ENCODE measurements at places on chromosomes 13 and 19.

- DNase-seq: no peak
Measured at GRCh38 chr13:49134305-49134704, 85.8 kb upstream of the MLNR start.

DNA sequence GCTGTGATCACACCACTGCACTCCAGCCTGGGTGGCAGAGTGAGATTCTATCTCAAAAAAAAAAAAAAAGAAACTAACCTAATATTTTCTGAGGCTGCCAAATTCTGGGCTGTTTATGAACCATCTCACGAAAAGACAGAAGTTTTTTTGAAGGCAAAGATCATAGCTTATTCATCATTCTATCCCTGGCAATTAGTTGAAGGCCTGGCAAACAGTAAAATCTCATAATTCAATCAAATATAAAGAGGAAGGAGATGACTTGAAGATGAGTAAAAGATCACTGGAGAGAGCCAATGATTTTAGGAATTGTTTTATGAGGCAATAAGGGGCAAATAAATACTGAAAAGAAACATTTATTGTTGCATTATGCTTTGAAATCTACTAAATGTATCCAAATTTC lies 216.5 kb downstream of the DCLK1 start:
- no peak for DNase-seq

DNA sequence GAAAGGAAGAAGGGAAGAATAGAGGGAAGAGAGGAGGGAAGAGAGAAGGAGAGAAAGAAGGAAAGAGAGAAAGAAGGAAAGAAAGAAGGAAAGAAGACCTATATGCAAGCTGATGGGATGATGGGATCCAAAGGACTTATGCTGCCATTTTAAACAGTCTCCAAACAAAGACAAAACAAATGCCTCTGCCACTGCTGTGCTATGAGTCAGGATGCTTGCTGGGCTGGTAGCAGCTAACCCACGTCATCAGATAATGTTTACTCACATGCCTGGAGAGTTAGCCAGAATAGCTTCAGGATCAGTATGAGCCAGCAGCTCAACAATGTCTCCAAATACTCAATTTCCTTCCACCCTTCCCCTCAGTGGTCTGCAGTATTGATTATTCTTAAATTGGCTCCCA lies 12.0 kb upstream of the ZNF274 start:
- DNase-seq: no peak

DNA sequence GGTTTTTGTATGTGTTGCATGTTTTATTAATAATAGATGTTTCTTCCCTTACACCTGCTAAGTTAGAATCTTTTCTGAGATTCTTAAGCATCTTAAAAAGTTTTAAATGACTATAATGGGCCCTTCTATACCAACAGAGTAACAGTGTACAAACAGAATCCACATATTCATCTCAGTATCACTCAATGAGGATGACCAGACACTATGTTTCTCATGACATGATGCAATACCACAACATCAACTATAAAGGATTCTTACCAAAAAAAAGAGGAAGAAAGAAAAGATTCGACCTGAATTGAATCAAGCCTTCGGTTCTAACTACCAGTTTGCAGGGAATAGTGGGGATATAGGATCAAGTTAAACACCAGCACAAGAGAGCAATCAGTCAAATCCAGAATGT lies 56.5 kb downstream of the INTS6 start:
- no peak for DNase-seq

GRCh38 chr19:41932720-41933332 lies 4.6 kb upstream of the ERFL start:
- no peak for DNase-seq

DNA sequence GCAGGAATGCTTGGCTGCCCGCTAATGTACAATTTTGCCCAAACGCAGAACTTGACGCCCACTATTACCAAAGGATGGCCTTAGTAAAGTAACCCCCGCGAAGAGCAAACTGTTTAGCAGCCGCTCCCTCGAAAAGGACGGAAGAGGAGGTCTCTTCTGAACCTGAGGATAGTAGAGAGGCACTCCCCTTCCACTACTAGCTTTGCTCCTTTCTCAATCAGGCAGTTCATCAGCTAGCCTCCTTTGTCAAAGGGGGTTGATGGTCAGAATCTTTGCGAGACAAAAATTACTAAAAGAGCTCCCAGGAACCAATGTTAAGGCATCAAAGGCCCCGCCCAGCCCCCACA lies 534 bp downstream of the CAB39L start:
- no peak for DNase-seq

- DNase-seq: no peak
Measured at GRCh38 chr13:96730676-96731075, 263.6 kb downstream of the OXGR1 start.

- DNase-seq: no peak
Measured at GRCh38 chr19:11421371-11422098, 2.4 kb upstream of the RGL3 start.

DNA sequence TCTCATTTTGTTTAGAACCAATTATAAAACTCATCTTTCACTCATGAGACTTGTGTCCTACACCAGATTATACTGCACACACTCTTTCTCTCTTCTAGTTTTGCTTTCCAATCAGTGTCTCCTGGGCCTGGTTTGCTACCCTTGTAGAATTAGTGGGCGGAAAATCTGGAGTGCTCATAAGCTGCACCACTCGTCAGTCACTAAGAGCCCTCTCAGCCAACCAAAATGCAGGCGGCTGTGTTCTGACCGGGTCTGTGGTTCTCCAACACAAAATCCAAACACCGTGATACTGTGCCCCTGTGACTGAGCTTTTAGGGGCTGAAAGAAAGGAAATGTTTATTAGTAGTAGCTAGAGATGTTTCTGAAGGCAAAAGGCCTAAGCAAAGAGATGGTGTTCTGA lies 83.7 kb upstream of the OBI1 start:
- DNase-seq: no peak

GRCh38 chr13:60463787-60464186 lies 66.8 kb downstream of the TDRD3 start:
- no peak for DNase-seq
